Neuronal stem cell (in vitro differentiated cells): ENCODE measurements at places on chromosomes 5 and 9.
A peak's percentile ranks its signal among the peaks of the same experiment; 100 is the strongest.

DNA sequence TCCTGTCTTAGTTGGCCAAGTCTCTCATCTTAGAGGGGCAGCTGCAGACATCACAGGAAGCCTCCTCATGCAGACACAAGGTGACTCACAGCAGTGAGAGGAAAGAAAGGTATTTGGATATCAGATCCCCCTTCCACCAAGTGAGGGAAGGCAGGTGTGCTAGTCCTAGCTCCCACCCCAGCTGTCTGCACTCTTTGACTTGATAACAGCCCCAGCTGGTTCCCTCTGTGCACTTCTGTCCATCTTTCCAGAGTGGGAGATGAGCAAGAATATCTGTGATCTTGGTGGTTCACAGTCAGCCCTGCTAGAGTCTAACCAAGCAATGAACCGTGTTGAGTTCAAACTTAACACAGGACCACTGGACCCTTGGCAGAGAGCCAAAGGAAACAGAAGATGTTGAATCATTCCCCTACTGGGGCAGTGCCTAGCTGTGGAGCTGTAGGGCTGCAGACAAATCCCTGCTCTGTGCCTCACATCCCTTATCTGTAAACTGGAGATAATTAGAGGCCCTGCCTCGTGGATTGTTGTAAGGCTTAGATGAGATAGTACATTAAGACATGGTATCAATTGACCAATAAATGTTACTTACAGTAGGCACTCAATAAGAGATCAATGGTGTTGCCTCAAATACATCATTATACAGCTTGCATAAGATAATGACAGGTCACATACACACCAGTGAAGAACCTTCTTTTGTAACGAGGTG lies 39.1 kb downstream of the SH3RF2 start:
- no peak for DNase-seq

- DNase-seq: no peak
Measured at GRCh38 chr9:134839455-134840125, 41.0 kb upstream of the FCN2 start.

DNA sequence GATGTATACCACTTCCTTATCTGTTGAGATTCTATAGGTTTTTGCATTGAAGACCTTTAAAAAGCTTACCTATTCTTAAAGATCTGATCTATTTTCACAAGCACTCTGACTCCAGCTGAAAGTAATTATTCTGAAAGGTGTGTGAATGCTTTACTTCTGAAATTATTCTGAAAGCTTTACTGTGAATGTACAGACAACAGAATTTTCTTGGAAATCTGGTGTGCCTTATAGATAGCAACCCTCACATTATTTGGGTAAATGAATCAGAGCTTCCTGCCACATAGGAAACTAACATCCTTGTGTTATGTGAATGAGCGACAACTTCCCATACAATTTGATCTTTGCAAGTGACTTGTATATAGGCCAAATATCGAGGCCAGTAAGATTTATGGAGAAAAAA lies 6.5 kb downstream of the CDO1 start:
- no peak for DNase-seq

GRCh38 chr5:167658889-167659288 lies 632.6 kb upstream of the WWC1 start:
- no peak for DNase-seq

DNA sequence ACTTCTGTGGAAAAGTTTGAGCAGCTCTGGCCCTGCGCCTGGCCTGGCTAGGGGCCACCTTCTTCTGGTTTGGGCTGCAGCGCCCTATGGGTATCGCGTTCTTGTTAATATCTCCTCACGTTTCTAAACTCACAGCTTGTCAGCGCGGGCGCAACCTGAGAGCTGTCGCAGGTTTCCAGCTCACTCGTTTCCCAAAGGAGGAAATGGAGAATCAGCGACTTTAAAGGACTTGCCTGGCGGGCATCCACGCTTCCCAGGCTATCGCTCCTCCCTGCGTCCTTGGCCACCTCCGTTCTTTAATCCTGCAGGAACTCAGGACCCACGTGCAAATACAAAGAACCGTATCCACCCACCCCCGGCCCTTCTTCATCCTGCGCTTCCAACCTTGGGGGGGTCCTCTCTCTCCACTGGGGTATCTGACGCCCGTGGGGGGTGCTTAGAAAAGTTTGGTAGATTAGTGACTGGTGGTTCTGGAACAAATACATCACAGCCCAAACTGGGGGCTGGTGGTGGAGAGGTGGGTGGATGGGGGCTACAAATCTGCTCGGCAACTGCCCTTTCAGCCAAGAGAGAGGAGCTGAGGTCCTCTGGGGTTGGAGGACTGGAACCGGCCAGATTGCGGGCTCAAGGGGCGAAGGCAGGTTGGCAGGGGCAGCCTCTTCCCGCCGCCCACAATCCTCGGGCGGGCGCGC lies 578 bp upstream of the PSAT1 start:
- DNase-seq: peak; percentile 18
